NCI-H1436 treated with DMSO at 0.1 percent for 48 hours (cell line): ENCODE measurements at places on chromosomes 3 and 15.

- DNase-seq, result no peak
Measured at GRCh38 chr3:107938143-107938542, 152.7 kb downstream of the CD47 start.

GRCh38 chr3:142578329-142579223, at the start of gene ATR:
ATR (minus strand) TSS chr3:142578733; CDS start chr3:142578704, 29 bp downstream.
- DNase-seq, result peak; percentile 89

GRCh38 chr3:54217828-54218227, 95.5 kb downstream of the CACNA2D3 start:
- DNase-seq, result no peak

- no peak for DNase-seq
Measured at GRCh38 chr15:100761290-100761935, 118.2 kb upstream of the ALDH1A3 start.

- DNase-seq, result no peak
Measured at GRCh38 chr3:15918988-15919387, 121.2 kb upstream of the ANKRD28 start.

DNA sequence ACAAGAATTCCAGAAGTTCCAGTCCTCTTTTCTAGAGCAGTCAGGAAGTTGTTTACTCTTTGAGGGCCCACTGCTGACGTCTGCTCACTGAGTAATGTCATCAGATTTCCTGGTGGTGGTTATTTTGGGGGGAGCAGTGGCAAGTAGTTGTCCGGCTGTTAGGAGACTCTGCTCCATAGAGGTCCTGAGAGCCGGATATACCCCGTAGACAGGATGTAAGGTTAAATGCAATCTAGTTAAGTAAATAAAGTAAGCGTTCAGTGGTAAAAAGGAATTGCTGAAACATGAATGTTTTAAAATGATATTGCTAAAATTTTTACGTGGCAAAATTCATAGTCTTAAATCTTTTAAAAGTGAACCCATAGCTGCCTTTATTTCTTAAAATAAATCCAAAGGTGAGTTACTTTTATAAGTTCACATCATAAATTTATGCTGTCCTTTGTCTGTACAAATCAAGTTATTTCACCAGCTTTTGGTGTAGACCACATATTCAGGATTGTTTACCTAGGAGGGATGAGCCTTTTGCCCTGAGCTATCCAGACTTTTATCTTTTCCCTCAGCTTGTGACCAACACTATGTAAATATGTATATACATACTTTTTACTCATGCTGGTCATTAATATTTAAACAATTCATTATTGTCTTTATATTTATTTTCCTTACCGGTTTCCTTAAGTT, 65.8 kb downstream of the PDE8A start:
- DNase-seq, result no peak
